ENCODE measurements at places on chromosomes 7 and 10.

DNA sequence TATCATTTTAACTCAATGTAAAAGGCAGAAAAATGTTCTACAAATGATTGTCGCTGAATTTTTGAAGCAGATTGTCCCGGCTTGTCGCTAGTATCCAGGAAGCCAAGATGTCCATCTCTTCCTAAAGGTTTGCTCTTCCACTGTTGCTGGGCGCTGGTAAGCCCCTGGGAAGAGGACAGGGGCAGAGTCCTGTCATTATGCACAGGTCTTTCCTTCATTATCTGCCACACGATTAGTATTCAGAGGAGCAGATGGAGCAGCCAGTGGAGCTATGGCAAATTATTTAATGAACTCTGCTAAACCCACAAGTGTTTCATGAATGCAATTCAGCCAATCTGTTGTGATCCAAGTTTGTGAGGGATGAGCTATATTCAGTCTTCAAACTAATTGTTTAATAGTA lies 499.1 kb upstream of the NRP1 start:
- DNase-seq = no peak

DNA sequence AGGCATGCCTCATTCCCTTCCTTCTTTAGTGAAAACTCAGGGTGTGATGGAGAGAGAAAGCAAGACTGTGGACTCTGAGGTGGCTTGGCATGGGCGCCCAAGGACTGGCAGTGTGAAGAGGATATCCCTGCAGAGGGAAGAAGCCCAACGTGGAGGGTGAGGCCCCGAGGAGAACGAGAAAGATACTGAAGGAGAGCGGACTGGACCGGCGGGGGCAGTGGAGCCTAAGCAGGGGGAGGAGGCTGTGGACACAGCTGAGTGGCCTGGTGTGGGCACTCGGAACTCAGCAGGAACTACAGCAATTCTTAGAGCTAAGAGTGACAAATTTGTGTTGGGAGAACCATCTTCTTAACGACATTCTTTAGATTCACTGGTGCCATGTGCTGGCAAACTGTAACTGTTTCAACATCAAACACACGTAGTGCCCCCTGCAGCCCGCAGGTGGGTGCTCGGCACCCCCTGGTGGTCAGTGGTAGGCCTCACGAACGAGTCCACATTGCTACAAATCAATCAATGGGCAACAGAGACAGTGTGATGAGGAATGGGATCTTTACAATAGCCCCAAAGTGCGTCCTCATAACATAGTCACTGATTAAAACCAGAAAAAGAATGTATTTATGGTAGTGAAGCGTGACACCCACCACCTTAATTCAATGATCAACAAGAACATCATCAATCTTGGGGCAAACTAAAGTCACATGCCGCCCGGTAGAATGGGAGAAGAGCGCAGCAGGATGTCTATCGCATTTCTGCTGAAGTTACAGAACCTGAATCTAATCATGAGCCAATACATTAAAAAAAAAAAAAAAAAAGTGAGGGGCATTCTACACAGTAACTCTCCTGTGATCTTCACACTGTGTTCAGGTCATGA lies 2.0 kb upstream of the SFTPA1 start:
- DNase-seq = no peak

DNA sequence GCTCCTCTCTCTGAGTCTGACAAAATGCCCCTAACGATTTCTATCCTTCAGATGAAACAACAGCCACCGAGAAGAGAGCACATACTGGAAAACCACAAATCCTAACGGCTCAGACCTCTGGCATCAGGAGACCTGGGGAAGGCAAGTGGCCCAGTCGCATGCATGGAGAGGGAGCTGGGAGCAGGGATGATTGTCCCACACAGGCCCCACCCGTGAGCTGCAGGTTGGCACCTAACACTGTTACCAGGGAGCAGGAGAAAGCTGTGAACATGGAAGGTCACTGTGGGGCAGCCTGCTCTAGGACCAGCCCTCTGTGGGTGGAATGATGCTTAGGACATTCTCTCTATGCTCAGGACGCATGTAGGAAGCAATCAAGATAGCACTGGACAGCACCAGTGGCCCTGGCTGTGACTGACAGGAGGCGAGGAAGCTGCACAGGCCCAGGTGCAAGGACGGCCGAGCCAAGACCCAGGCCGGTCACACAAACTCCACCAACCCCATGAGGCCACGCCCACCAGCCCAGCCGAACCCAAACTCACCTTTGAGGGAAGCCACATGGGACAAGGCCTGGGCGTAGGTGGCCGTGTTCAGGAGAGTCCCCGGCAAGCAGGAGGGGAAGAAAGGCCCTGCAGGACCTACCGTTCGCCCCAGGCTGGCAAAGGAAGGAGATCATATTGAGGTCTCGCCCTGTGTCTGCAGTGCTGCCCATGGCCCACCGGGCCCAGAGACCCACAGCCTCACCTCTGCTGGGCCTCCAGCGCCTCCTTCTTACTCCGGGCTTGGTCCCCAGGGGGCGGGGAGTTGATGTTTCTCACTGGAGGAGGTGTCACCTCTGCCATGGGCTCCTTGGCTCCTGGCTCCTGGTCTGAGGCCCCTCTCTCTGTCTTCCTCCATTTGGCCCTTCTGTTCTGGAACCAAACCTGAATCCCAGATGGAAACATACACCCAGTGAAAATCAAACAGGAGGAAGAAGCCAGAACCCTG lies 9.7 kb downstream of the DRGX start:
- DNase-seq = no peak

- no peak for DNase-seq
Measured at GRCh38 chr7:141351175-141351574, 200.0 kb upstream of the AGK start.

DNA sequence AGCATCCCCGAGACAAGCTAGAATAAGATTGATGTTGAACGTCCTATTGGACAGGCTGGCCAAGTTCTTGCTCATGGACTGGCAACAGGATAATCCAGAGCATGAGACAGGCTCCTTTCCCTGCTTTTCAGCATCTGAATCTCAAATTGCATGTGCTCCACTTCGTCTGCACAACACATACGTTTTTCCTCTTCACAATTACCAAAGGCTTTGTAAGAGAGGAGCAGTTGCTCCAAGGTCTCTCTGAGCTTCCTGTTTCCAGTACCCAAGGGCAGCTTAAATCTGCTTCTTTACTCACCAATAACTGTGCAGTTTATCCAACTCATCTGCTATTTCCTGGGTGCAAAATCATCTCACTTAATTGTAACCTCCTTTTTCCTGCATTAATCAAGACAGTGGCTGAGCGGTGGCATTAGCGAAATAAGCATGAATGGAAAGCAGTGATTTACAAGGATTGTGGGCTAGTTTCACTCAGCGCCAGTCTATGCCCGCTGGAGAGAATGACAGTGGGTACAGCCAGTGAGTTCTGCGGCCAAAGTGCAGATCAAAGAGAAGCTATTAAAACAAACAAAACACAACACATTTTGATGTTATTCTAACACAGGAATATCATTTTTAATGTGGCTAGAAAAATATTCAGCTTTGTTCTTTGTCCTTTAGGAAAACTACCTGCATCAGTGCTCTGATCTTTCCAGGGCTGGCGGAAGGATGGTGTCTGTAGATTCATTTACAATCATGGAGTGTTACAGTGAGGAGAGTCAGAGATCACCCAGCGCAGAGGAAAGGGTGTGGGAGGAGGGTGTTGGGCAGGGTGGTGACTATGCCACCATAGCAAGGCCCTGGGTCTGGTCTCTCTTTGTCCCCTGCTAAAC lies 79.8 kb downstream of the CHN2 start:
- DNase-seq = peak; percentile 68

GRCh38 chr7:114857605-114858004 lies 64.3 kb upstream of the MDFIC start:
- no peak for DNase-seq

GRCh38 chr7:54689394-54690049 lies 69.5 kb downstream of the SEC61G start:
- no peak for DNase-seq

- DNase-seq = no peak
Measured at GRCh38 chr10:43215758-43216455, 51.0 kb downstream of the RASGEF1A start.

DNA sequence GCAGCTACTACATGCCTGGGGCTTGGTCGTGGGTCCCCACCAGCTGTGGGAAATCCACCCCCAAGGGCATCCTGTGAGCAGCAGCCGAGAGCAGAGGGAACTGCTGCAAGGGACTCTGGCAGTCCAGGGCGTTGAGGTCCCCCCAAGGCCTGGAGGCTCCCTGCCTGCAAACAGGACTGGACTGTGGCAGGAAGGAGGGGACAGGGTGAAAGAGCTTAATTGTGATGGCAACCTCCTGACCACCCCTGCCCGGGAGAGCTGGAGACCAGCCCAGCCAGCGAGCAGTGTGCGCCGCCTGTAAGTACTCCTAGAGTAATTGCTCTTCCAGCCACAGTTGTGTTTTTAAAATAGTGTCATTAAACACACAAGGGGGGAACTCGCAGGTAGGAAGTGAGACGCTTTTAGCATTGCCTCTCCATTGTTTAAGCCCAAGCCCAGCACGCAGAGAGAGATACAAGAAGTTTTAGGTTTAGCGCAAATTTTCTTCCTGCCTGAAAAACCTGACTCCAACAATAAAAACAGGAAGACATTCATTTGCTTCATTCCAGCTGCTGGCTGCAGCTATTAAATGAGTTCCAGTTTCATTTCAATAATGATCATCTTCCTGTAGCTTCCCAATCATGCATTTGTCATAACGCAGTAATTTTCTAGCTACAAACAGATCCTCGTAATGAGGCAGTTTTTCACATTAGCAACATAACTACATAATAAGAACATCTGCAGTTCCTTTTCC lies 111.1 kb downstream of the EBF3 start:
- DNase-seq = peak; percentile 58

GRCh38 chr7:107661081-107661864 lies 645 bp downstream of the SLC26A4 start:
- peak; percentile 88 for DNase-seq

DNA sequence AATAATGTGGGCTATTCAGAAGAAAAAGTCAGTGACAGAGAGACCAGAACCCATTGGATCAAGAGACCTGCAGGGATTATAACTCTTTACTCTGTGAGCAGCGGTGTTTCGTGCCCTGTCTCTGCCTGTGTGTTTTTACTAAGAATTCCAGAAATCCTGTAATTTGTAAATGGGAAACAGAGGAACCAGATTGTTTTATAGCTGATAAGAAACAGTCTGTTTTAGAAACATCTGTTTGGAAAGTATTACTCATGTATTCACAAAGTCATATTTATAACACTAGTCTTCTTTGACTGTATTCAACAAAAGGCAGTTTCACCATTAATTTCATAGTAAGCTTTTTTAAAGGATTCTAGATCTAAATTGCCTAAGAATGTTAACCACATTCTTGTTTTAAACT lies 30.0 kb upstream of the VDAC2 start:
- DNase-seq = no peak

- DNase-seq = peak; percentile 57
Measured at GRCh38 chr10:75379212-75379724, 22.3 kb downstream of the ZNF503 start.

DNA sequence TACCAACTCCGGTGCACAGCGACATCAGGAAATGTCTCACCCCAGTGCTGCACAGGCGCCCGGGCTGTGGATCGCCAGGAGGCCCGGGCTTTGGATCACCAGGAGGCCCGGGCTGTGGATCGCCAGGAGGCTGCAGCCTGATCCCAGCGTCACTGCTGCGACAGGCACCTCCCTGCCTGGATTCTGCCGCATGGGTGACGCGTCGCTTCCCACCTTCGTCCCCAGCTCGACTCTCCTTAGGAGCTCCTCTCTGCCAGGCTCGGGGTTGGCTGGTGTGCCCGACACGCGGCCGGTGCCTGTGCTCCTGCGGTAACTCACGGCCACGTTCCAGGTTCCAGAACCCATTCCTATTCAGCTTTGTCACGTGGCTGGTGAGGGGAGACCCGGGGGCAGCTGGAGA lies 257.5 kb downstream of the DNAJB6 start:
- no peak for DNase-seq

GRCh38 chr7:133398506-133398905 lies 145.6 kb downstream of the EXOC4 start:
- DNase-seq = no peak
